ENCODE measurements at places on chromosomes 3 and 15.

DNA sequence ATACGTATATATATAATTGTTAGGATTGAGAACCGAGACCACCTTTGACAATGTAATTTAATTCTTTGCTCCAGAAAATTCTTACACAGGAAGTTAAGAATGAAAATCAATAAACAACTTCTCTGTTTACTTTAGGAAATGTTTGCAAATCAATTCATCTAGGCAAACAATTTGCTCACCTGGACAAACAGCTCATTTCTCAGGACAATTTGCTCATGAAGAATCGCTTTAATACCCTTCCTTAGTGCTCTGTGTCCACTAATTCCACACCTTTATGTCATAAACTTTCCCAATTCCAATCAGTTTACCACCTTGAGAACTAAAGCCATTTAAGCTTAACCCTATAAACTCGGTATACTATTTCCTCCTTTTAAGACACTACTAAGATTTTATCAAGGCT, 292.2 kb downstream of the BCHE start:
- DNase-seq = no peak

GRCh38 chr15:39583596-39584265, 2.9 kb downstream of the THBS1 start:
- peak; percentile 45 for DNase-seq

DNA sequence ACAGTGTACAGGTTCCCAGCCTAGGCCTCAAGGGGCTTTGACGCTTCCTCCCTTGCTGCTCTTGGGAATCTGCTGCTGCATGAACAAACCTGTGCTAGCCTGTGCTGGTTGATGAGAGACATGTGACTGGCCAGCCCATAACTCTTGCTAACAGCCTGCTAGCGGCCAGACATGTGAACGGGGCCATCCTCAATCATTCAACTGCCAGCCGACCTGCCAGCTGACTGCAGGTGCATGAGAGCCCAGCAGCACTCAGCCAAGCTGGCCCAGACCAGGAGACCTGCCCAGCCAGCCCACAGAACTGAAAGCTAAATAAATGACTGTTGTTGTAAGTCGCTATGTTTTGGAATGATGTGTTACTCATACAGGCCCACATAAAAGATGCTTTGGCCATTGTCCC, 82.4 kb upstream of the DLG1 start:
- no peak for DNase-seq

- no peak for DNase-seq
These were observed 135.4 kb upstream of the FRMD4B start for GRCh38 chr3:69521286-69521685.

DNA sequence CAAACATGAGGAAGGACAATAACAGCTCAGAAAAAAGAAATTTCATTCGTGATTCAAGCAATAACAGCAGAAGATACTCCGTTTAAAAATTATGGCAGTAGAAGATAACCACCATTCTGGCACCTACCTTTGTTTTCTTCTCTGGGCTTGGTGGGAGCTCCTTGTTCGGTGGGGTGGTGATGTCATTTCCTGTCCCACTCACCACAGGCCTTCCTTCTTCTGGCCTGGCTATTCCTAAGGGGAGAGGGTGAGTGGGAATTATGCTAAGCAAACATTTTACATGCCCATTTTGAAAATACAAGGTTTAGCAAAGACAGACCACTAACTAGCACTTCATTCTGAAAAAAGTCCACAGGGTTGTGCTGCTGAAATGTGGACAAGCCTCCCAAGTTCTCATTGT, 74.4 kb downstream of the DHX30 start:
- peak; percentile 18 for DNase-seq

GRCh38 chr3:111890051-111890580, 31.1 kb downstream of the PHLDB2 start:
- no peak for DNase-seq

- DNase-seq = no peak
These were observed 16.7 kb downstream of the MEGF11 start for GRCh38 chr15:66236806-66237375.

DNA sequence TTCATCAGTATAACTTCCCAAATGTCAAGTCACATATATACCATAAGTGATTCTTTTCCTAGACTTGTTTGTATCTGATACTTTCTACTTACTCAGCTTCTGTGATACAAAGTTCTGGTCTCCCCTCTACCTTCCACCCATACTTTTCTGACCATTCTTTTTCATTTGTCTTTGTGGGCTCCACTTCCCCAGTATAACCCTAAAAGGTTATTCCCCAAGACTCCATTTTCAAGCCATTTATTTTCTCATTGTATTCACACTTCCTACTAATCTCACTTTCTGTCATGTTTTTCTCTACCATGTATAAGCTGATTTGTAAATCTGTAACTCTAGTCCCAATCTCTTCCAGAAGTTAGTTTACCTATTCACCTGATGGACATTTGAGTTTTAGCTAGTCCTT, 34.0 kb downstream of the IQCB1 start:
- no peak for DNase-seq

DNA sequence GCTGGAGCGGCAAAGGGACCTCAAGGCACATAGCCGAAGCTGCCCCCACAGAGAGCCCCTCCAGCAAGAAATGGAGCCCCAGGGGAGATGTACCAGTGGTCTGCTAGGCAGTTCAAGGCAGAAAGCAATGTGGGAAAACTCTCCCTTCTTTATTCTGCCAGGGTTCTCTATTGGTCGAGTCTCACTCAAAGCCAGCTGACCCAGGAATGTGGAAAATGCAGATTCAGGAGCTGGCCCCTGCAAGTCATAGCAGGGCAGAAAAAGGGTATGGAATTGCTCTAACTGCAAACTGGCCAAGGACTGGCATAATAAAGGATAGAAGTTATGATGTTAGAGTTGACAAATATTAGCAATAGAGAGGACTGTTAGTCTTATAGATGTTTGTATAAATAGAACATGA, 4.0 kb upstream of the TOPAZ1 start:
- no peak for DNase-seq

DNA sequence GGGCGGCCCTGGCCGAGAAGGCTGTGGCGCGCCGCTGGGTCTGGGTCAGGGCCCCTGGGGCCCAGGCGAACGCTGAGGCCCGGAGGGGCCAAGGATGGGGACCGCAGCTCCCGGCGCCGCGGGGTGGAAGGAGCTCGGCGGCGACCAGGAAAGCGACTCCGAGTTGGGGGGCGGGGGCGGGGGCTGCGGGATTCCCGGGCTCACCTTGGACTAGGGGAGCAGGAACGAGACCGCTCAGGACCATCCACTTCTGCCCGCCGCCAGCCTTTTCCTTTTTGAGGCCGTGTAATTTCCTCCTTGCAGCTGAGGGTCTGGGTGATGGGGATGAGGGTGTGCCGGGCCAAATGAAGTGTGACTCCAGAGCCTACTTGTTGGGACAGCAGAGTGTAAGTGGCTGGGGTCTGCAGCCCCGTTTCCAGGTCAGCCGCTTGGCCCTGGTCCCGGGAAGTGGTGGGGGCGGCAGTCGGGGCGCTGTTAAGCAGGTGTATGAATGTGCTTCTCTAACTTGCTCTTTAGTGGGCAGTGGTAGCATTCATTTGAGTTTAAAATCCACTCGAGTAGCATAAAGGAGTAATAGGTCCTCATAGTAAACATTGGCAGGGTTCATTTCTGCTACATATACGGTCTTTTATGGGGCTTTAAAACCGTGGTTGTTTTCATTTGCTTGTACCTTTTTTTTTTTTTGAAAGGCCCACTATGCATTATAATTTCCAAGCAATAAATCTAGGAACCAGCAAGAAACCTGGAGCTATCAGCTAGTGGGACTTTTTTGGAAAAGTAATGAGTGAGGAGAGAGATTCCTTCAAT, 717 bp downstream of the PXK start:
- peak; percentile 41 for DNase-seq

DNA sequence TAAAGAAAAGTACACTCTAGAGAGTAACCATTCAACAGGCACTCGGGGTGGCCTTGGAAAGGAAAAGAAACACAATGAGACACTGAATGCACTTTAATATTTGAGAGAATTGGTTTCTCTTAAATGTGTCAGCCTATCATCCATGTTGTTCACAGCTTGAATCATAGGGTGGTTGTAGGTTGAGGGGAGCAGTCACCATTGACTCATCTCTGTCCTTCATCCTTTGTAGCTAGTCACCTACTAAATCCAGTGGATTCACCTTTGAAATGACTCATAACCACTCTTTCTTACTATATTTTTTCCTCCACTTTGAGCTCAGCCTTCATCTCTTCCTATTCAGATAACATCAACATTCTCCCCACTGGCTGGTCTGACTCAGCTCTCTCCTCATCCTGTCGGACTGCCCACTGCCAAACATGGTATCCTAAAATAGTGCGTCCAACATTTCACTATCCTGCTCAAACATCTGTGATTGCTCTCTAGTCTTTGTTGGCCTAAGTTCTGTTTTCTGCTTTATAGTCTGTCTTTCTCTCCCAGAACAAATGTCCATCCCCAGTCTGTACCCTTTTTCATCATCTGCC, 182.7 kb upstream of the GADL1 start:
- peak; percentile 96 for DNase-seq

DNA sequence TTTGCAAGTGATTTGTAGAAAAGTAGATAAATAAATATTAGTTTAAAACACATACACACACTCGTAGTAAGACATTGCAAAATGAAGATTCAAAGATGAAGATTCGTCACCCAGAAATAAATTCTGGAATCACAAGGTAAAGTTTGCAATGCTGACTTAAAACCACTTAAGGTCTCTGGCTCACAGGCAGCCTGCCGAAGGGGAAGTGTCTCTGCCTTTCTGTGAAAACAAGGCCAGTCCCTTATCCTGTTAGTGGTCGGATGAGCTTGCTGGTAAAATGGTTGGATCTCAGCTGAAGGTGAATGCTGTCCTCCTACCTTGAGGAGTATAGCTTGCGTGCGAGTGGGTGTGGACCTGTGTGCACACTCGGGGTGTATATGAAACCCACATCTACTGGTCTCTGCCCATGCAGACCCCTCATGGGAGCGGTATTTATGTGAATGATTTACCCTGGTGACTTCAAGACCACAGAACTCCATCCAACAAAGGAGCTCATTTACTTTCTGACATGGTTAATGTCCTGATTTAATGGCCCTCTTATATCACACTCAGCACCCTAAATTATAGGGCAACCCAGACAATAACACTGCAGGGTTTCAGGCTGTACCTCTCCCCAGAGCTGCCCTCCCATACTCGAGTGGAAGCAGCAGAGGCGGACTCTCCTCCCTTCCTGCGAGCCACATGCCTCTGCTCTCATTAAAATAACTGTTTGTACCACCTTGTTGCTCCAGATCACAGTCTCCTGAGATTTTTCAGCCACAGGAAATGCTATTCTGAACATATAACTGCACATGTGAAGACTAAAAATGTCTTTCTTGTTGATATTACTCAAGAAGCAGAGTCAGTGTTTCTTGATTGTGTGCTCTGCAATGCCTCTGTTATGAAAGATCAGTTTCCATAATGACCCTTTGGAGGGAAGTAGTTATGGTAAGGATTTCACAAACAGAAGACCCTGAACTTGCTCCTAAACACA, 45.9 kb upstream of the ALDH1A3 start:
- no peak for DNase-seq

- DNase-seq = peak; percentile 50
These were observed 612.8 kb downstream of the MAGI1 start for GRCh38 chr3:65425880-65426279.

DNA sequence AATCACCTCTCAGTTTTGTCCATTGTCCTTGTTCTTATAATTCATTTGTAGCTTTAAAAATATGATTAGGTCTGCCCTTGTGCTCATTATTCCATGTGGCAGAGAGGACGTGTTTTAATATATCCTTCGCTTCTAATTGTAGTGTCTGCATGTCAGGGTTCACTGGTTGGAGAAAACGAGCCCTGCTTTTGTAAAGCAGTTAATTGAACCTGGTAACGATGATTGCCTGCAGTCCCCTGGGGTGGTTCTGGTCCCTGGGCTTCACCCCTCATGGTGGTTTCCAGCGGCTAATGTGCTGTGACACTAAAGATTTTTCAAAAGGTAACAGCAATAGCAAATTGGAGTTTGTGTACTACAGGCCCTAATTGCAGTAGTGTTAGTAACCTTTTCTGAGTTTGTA, 299.6 kb downstream of the CACNA2D3 start:
- no peak for DNase-seq

DNA sequence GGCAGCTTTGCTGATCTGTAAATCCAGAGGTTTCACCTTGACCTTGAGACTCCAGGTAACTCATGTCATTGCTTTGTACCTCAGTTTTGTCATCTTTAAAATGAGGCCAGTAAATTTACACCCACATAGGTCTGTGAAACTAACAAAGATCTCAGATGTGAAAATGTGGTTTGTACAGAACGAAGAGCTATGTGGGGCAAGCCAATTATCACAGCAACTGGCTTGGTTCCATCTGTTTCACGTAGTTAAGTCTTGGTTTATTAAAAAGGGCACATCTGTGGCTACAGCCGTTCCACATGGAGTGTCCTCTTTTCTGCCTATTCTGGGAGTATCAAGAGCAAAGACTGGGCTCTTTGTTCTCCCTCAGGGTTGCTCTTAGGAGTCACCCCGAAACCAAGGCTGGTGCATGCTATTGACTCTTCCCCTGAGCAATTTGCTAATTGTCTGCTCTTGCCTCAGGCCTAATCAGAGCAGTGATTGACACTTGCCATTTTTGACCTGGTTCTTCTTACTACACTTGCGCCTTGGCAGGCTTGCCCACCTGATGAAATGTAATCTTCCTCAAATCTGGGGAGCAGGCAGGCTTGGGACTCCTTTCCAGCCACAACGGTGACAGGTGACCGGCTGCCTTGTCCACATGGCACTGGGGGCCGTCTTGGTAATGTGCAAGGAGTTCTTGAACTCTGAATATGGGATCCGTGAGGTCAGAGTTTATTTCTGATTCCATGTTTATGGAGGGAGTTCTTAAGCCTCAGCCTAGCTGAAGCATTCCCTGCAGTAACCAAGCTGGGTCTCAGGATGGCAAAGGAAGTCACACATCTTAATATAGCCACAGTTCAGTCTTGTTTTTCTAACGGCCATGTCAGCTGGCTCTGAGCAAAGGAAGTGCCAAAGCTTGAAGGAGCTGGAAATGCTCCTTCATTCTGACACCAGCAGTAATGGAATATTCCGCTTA, 40.1 kb downstream of the EAF1 start:
- DNase-seq = no peak

DNA sequence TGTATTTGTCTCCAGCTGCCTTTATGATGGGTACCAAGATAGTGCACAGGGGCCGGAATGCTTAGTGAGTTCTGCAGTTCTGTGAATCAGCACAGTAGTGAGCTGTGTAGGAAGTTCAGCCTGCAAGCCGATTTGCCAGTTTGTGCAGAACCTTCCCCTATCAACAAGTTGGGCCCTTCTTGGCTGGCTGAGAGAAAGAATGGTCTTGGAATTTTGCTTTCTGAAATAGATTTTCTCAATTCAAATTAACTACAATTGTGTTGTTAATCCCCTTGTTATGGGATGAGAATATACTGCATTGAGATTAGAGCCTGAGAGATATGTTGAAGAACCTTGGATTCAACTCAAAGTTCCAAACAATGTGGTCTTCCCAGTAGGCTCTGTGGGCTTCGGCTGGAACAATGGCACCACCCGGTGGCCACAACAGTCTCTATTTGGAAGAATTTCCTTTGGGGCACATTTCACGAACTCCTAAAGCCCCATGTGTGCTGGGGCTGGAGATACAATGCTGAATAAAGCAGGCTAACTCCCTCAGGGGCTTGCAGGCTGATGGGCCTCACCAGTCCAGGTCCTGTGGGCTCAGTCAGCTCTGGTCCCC, 59.1 kb downstream of the TRIM42 start:
- DNase-seq = no peak

- DNase-seq = no peak
These were observed 52.9 kb upstream of the ROBO2 start for GRCh38 chr3:76986876-76987474.

GRCh38 chr15:56307180-56307579, 58.0 kb upstream of the TEX9 start:
- no peak for DNase-seq

GRCh38 chr3:52019352-52020080, 23.8 kb upstream of the RPL29 start:
- DNase-seq = no peak
